ENCODE measurements at places on chromosomes 7 and 10.

DNA sequence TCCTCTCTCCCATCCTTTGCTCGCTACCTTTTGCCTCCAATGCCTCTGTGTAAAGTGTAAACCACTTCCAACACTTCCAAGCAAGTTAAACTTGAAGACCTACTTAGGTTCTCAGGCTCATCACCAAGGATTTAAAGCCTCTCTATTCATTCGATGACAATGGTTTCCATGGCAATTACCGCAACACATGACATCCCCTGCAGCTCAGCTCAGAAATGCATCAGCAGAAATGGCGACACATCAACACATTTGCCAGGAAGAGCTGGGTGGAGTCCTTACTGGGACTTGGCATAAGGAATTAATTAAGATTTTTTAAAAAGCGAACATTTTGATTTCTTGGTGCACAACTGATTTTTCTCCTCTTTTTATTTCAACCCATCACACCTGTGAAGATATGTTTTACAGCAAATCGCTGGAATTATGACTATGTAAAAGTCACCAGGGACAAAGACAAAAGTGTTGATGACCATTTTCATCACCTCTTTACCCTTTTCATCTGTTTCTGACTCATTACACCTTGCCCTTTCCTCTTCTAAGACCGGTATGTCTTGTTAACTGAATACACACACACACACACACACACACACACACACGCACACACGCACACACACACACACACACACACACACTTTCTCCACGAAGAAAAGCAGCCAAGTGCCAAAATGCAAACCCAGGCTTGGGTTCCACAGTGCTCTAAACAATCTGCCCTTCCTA lies 453.4 kb upstream of the CELF2 start:
- no peak for DNase-seq

DNA sequence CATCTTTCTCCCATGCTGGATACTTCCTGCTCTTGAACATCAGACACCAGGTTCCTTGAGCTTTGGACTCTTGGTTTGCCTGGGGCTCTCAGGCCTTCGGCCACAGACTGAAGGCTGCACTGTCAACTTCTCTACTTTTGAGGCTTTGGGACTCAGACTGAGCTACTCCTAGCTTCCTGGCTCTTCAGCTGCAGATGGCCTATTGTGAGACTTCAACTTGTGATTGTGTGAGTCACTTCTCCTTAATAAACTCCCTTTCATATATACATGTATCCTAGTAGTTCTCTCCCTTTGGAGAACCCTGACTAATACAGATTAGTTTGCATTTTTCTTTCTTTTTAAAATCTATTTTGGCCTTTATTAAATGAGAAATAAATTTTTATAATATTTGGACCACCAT lies 276.2 kb upstream of the SEMA3C start:
- no peak for DNase-seq

DNA sequence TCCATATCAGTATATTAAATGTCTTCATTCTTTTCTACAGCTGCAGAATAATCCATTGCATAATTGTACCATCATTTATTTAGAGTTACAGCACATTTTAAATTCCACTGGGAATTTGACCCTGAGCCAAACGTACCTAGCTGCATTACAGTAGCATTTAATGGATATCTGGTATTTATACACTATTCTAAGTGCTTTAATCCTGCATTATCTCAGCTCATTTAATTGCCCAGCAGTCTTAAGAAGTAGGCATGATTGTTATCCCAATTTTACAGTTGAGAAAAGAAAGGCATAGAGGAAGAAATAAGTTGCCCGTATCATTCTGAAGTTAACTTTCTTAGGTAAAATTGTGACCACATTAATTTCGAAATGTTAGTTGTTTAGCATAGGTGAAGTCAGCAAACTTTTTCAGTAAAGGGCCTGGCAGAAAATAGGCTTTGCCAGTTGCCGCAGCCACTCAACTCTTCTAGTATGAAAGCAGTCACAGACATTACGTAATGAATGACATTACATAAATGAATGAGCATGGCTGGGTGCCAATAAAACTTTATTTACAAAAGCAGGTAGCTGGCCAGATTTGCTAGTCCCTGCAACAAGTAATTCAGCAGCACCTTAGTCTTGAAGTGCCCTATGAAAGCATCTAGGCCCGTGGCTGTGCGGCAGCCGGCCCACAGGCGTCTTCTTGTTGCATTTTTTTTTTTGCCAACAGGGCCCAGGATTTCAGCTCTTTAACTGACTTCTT lies 30.0 kb downstream of the GUSB start:
- no peak for DNase-seq

GRCh38 chr10:102678842-102679289 lies 34.6 kb downstream of the TRIM8 start:
- DNase-seq, result no peak

- DNase-seq, result no peak
These were observed 1234.0 kb downstream of the SORCS3 start for GRCh38 chr10:105875050-105875449.

- no peak for DNase-seq
These were observed 1077.8 kb downstream of the KCNMA1 start for GRCh38 chr10:76559892-76560220.

GRCh38 chr7:139340808-139341057 lies 404 bp upstream of the FMC1 start:
- no peak for DNase-seq

DNA sequence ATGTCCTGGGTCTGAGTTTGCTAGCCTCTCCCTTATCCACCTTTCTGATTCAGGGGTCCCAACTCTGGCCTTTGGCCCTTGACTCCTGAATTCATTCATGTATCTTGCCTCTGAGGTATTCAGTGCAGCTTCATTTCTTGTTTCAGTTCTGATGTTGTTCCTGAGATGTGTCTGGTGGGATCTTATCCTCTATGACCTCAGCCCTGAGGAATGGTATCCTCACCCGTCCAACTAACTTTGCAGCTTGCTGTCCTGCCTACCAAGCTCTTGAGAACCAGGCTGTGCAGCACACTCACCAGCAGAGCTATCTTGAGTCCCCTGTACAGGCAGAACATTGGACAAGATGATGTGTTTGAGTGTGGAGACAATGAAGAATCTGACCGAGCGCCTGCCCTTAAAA lies 13.8 kb downstream of the SUFU start:
- DNase-seq, result no peak

GRCh38 chr10:24353319-24353718 lies 144.4 kb downstream of the KIAA1217 start:
- DNase-seq, result no peak

- no peak for DNase-seq
These were observed 56.7 kb downstream of the C10orf120 start for GRCh38 chr10:122642726-122643605.

GRCh38 chr7:129824291-129825208 lies 128.2 kb downstream of the UBE2H start:
- peak; percentile 28 for DNase-seq

GRCh38 chr7:159145490-159145855 lies 806 bp upstream of the VIPR2 start:
- DNase-seq, result no peak

DNA sequence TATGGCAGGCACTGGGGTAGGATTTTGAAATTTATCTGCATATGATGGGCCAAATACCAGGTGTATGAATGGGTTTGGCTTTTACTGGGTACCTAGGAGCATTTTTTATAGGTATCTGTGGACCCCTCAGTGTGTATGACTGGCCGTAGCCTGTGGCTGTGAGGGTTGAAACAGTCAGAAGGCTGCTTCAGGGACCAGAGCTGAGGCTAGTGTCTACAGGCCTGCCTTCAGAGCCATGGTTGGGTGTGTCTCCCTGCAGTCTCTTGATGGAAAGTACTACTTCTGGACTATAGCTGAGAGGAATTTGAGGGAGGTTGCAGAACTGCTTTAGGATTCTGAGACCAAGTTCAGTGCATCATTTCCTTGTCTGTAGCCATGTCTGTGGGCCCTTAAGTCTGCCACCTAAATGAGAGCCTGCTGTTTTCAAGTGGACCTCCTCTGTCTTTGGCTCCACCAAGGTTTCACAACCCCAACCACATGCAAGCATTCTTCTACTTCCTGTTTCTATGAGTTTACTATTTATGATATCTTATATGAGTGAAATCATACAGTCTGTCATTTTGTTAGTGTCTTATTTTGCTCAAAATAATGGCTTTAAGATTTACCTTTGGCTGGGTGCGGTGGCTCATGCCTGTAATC lies 19.9 kb upstream of the ZNF138 start:
- DNase-seq, result no peak

DNA sequence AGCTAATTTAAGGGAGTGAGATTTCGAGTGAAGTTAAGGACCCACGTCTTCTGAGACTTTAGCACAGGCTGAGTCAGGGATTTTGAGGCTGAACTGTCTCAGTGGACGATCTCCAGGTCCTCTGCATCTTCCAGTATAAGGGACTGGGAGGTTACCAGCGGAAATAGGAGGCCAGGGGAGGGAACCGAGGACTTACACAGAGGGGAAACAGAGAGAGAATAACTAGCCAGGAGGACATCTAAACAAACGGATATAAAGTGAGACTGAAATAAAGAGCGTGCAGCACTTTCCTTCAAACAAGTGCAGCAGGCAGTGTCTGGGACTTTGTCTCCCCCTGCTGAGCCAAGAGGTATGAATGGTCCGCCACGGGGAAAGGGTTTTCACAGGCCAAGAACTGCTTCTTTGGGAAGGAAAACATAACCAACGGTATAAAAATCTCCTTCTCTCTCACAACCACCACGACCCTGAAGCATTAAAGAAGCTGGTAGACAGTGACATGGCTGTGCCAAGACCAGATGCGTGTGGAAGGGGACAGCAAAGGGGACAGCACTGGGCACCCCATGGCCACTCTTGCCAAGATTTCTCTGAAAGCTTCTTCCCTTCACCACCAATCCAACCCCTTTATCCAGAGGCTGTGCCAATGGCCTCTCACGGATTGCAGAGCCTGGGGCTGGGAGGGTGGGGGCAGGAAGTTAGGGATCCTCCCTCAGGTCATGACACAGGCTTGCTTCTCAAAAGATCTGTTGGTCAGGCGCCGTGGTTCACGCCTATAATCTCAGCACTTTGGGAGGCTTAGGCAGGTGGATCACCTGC lies 72.0 kb downstream of the SLC37A3 start:
- peak; percentile 61 for DNase-seq

- no peak for DNase-seq
These were observed 768 bp upstream of the CPA1 start for GRCh38 chr7:130379532-130379920.

DNA sequence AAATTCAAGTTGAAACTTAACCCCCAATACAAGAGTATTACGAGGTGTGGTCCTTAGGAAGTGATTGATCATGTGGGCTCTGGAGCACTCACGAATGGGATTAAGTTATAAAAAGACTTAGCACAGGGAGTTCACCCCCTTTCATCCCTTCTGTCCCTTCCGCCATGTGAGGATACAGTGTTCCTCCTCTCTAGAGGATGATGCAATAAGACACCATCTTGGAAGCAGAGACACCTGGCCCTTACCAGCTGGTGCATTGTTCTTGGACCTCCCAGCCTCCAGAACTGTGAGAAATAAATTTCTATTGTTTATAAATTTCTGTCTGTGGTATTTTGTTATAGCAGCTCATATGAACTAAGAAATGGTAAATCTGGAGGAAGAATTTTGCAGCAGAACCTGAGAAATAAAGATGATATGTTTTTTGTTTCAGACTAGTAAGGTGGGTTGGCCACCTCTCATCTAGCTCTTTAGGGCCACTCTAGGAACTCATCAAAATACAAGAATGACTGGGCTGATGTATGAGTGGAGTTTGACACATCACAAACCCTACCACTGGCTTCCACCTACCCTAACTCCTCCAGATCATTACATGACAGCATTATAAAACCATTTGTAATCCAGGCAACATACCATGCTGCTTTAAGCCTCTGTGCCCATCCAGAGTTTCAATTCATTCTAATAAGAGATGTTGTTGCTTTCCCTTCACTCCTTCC lies 22.4 kb downstream of the SLC26A5 start:
- no peak for DNase-seq

DNA sequence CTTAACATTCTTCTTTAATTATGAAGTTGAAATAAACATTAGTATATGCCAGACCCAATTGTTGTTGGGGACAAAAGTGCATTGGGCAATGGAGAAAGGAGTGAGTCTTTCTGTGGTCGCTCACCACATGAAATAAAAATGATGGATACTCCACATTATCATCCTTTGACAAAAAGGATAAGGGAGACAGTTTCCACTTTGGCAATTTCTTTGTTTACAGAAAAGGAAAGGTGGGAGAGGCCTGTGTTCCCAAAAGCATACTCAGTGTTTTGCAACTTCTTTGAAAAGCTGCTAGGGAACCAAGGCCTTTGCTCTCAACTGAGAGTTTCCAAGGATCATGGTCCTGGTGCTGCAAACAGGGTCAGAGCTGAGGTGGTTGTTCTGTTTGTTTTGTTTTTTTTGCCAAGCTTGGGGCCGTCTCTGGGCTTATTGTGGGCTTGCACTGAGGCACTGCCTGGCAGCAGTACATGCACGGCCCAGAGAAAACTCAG lies 341.9 kb downstream of the TNS3 start:
- no peak for DNase-seq

DNA sequence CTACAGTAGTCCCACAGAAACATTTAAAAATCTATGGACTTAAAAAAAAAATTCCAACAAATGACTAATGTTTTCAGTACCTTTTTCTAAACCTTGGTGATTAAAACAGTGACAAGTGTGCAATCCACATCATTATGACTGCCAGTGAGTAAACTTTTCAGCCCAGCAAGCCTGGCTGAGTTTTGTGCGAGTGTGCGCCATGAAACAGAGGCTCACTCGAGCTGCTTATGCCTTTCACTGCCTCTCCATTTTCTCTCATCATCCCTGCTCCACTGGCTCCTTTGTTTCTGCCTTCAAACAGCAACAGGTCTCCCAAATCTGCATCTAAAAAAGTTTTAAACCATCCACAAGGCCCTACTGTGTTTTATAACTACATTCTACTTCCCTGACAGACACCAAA lies 105.8 kb downstream of the USP6NL start:
- peak; percentile 17 for DNase-seq

DNA sequence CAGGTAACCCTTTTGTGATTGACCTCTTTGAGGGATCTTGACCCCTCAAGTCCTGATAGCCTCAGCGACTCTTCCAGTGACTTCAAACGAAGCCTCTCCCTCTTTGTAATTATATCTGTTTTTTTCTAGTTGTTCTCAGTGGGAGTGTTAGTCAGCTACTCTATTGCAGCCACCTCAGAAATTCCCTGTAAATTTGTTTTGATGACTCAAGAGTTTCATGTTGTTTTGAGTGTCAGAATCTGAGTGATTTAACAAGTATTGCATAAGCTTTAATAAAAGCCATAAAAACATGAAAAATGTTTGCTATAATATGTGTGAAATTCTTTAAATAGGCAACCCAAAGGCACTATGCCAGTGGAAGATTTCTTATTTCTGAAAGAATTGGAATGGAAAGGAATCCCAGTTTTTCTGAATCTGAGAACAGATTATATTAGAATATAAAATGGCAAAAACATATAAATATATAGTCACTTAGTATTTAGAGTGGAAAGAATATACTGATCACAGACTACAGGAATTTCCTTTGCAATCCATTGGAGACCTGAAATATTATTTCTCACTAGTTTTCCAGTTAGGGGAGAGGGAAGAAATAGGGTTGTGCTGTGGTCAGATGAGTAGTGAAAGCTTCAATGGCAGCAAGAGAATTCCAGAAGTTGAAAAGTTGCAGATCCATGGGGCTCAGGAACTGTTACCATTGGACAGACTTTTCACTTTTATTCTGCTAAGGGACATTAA lies 94.4 kb upstream of the SEMA3C start:
- no peak for DNase-seq

GRCh38 chr7:4753598-4754432 lies 21.6 kb upstream of the AP5Z1 start:
- peak; percentile 86 for DNase-seq

Data from stimulated activated CD4-positive, alpha-beta T cell treated with anti-CD3 and anti-CD28 coated beads, Interleukin-4, amount 100 ng/mL, for 24 hours (primary cell).